ENCODE measurements at places on chromosomes 2 and 18.

GRCh38 chr2:10282611-10283105 lies 20.0 kb upstream of the HPCAL1 start:
- no peak for DNase-seq

DNA sequence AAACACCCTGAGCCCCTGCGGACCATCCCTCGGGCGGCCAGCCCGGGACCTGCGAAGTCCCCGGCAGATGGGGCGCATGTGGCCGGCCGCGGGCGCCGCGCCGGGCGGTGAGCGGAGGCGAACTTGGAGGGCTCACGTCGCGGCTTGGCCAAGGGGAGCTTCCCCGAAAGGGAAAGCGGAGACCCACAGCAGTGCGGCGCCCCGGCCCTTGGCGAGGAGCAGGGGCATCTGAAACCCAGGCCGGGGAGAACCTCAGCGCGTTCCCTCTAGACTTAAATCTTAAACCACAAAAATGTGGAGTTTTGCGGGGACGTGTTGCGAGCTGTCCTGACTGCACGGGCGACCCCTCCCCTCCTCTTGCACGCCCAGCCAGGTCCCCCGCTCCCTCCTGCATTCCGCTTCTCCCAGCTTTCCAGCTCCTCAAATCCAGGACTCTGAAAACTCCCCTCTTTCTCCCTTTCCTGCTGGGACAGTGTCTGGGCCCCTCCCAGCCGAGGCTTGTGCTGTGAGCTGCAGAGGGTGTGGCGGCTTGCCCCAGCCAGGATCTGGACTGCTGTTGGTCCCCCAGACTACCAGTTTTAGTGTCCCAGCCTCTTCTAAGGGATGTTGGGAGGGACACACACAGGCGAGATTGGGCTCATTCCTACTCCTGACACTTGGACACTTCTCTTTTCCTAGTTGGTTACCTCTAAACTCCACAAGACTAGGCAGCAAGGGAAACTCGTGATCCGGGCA lies 1.3 kb downstream of the FMNL2 start:
- DNase-seq = no peak

GRCh38 chr18:58612315-58613055 lies 16.4 kb downstream of the ALPK2 start:
- DNase-seq = no peak

DNA sequence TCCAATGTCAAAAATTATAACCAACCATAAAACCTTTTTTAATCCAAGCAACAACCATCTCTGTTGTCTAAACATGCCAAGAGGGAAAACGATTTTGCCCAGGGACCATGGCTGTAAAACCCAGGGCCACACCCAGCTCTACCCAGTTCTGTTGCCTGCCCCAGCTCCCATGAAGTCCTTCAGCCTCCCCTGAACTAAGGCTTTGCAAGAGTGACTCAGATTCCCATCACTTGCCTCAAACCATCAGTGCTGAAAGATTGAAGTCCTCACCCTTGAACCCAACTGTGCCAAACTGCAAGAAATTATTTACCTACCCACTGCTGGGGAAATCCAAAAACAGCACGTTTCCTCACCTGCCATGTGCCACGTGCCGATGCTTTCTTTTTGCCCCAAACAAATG lies 102.5 kb downstream of the TFCP2L1 start:
- DNase-seq = no peak

DNA sequence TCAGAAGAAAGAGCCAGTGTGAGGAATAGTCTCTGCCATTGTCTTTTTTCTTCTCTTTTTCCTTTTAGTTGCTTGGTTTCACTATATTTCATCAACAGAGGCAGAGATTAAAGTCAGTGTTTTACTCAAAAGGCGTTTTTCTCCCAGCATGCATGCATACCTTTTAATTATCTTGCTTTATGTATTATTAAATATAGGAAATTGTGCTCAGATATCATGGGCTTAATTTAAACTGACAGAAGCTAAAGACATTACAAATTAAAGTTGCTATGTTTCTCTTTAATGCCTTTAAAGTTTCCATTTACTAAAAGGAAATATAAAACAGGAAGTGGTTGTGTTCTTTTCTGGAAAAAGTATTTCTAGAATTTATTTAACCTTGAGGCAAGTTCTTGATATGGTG lies 223.3 kb upstream of the ATP5MC3 start:
- no peak for DNase-seq

All from activated gamma-delta T cell treated with Interleukin-2 at 50 U/mL for 16 hours (primary cell).